ENCODE measurements at places on chromosomes 2 and 18. TPM values are rescaled to one million over a fixed set of nuclear protein-coding genes. Genes with fewer than 3 reads are reported as not detected.
A peak's percentile ranks its signal among the peaks of the same experiment; 100 is the strongest.

Gene SCG2
- not detected for total RNA-seq

- ATAC-seq, result no peak
Observed at GRCh38 chr2:168136392-168136977, 110.9 kb downstream of the STK39 start.

Gene ACMSD
- not detected for total RNA-seq

DNA sequence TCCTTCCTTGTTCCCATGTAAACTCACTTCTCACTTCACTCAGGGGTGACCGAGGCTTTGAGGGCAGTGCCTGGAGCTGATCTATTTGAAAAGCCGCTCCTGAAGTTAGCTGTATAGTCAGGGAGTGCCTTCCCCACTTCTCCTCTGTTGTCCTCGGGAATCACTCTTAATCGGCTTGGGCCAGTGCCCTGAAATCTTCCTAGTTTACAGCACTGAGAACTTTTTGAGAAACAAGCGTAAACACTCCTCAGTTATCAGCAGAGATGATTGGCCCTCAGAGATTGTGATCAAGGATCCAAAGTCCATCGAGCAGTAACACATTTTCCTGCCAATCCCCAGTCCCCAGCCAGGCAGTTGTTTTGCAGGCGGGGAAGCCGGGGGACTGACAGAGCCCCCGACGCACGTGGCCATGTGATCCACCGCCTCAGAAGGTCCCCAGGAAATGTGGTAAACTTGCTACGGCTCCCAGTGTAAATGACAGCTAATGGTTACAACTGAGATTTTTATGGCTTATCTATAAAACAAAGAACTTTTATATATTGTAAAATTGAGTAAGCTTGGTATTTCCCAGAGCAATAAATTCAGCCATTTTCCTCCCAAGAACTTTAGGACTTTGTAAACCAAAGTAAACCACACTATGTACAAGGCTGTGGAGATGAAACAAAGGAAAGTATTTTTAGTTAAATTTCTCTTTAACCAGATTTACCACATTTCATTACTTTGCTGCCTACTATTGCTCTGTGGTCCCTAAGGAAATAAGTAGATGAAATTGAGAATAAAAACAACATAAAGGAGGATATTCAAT lies 53.5 kb downstream of the C18orf63 start:
- ATAC-seq, result no peak

Gene TGFA
- total RNA-seq, result 0.69 TPM

Gene MAB21L4
- total RNA-seq, result not detected

Gene HEATR5B
- total RNA-seq, result 23.9 TPM

Gene CRYGD
- total RNA-seq, result not detected

Gene RNU2-63P
- 46.5 TPM for total RNA-seq

GRCh38 chr2:123999681-124000080 lies 25.4 kb upstream of the CNTNAP5 start:
- no peak for ATAC-seq

GRCh38 chr2:15378148-15378908 lies 182.8 kb downstream of the NBAS start:
- ATAC-seq, result peak; percentile 61

GRCh38 chr2:196511258-196512168 lies 128.0 kb upstream of the CCDC150 start:
- no peak for ATAC-seq

Gene XDH
- total RNA-seq, result 1.4 TPM

Gene KLHL41
- total RNA-seq, result not detected

Gene MROH2A
- total RNA-seq, result not detected

DNA sequence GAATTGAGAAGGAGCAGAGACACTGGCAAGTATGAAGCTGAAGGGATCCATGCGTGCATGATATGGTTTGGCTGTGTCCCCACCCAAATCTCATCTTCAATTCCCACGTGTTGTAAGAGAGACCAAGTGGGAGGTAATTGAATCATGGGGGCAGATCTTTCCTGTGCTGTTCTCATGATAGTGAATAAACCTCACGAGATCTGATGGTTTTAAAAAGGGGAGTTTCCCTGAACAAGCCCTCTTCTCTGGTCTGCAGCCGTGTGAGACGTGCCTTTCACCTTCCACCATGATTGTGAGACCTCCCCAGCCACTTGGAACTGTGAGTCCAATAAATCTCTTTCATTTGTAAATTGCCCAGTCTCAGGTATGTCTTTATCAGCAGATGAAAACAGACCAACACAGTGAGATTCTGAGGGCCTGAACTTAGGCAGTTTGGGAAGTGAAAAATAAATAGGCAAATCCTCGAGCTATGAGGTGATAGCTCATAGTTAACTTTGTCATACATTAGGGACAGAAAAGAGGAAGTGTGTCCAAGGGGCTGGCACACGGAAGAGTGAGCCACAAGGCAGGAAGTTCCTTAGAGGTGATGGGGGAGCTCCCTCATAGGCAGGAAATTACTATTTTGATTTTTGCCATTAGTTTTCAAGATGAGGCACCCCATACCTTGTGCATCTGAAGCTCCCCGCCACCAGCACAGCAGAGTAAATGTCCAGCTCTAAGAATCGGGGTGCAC lies 658.8 kb upstream of the ID2 start:
- peak; percentile 28 for ATAC-seq
